ENCODE measurements at places on chromosomes 1 and 21. TPM values are rescaled to one million over a fixed set of nuclear protein-coding genes. Genes with fewer than 3 reads are reported as not detected.

Gene PTAFR
- 1.2 TPM for total RNA-seq

Gene TP73
- 0.41 TPM for total RNA-seq

Gene DIRAS3
- total RNA-seq, result 6.9 TPM

Gene LAD1
- total RNA-seq, result not detected

Gene TTLL7
- total RNA-seq, result 134 TPM

Gene TNNT2
- not detected for total RNA-seq

Gene GUCA2A
- not detected for total RNA-seq

Gene LRRC8C
- total RNA-seq, result 6.9 TPM

Gene AMY2A
- not detected for total RNA-seq

Gene TDRD5
- 2.9 TPM for total RNA-seq

Gene CD53
- total RNA-seq, result 9.8 TPM

Gene LHX8
- total RNA-seq, result 2.4 TPM

Gene LCE1B
- not detected for total RNA-seq

Data from frontal cortex (tissue), 4 donors.